ENCODE measurements at places on chromosomes 6 and 20.

DNA sequence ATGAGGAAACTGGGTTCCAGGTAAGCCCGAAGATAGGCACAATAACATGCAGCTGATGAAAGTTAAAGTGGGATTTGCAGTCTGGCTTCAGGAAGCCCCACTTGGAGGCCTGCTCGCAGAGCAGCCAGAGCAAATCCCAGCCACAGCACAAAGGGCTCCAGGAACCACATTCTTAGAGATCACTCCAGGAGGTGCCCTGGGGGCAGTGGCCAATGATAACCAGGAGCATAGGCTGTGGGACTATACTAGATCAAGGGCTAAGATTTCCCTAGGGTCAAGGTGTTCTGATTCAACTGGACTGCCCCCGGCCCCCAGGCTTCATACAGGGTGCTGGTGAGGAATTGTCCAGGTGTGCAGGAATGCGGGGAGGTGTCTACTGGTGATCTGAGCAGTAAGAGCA is 133.9 kb upstream of the PTPRT start:
- DNase-seq: peak; percentile 25

- DNase-seq: no peak
These were observed 97.8 kb upstream of the JAG1 start for GRCh38 chr20:10771435-10772140.

DNA sequence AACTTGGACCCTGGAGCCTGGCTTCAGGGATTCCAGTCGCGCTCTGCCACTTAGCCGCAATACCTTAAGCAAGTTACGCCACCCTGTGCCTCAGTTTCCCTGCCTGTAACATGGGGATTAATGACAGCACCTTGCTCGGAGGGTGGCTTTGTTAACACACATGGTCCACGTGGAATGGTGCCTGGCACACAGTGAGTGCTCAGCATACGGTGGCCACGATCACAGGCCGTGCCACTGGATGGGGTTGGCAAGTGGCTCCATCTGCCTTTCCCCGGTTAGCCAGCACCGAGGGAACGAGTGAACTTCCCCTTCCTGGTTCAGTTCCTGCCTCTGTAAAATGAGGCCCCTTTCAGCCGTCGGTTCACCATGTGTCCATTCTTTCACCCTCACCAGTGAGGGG is 17.2 kb downstream of the C6orf132 start:
- DNase-seq: no peak

DNA sequence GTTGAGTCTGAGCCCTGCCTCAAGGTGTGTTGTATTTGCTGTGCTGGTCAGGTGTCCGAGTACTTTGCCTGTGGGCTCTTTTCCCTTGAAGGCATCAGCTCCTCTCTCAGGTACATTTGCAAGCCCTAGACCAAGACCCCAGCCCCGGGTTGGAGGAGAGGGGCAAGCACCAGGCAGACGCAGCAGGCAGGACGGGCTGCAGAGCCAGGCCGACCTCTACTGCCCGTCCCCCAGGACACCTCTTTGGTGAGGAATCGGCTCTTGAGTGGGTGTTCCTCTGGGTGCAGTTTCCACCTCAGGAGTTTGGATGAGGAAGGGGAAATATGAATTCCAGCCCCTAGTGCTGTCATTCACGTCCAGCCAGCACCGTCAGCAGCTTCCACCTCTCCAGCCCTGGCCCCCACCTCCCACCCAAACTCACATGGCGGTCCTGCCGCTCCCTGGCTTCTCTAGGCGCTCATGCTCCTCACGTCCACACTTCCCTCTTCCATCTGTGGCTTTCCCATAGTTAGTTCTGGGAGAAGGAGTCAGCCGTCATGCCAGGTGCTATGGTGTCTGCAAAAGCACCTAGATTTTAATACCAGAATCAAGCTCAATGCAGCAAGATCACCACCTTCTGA is 183.9 kb downstream of the DLL1 start:
- no peak for DNase-seq

DNA sequence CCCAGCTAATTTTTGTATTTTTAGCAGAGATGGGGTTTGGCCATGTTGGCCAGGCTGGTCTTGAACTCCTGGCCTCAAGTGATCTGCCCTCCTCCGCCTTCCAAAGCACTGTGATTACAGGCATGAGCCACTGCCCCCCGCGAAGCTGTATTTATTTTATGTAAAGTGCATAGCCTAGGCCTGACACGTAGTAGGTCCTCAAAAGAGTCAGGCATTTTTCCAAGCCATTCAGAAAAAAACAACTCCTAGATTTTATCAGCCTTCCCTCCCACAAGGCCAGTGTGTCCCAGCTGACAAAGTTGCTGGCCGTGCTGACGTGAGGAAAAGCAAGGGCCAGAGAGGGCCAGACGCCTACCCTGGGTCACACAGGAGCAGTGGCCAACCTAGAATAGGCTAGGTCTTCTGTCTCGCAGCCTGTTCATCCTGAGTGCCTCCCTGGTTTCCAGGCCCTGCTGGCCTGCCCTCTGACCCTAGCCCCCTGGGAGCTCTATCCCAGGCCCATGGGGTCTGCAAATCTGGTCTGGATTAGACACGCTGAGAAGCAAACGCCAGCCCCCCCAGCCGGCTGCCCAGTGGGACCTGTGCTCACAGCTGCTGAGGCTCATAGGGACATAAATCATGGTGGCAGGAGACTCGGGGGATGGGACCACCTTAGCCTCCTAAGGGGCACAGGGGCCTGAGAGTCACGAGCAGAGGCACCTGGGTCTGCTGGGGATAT is 11.8 kb downstream of the TCF15 start:
- no peak for DNase-seq

- no peak for DNase-seq
These were observed 132.7 kb upstream of the JAG1 start for GRCh38 chr20:10806539-10806938.

DNA sequence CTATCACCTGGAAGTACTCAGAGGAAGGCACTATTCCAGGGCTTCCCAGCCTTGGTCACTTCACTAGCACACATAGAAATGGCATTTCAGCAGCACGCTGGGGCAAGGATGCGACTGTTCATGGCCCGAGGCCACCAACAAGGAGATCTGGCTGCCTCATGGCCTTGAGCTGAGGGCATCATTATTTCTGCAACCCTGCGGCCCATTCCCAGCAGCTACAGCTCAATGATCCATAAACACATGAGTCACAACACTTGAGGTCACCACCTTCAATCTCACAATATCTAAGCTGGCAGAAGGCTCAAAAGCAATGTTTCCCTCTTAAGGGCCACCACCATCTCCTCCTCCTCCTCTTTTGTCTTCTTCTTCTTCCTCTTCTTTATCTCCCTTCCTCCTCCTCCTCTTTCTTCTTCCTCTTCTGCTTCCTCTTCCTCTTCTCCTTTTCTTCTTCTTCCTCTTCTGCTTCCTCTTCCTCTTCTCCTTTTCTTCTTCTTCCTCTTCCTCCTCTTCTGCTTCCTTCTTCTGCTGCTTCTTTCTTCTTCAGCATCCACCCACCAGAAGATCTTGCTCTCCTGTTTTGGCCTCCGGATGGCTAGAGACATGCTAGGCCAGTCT is 382.9 kb upstream of the CNR1 start:
- no peak for DNase-seq

DNA sequence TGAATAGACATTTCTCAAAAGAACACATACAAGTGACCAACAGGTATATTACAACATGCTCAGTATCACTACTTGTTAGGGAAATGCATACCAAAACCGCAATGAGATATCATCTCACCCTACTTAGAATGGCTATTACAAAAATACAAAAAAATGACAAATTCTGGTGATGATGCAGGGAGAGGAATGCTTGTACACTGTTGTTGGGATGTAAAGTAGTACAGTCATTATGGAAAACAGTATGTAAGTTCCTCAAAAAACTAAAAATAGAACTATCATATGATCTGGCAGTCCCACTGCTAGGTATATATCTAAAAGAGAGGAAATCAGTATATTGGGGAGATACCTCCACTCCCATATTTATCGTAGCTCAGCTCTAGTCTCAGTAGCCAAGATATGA is 10.9 kb upstream of the SLC17A5 start:
- DNase-seq: no peak

DNA sequence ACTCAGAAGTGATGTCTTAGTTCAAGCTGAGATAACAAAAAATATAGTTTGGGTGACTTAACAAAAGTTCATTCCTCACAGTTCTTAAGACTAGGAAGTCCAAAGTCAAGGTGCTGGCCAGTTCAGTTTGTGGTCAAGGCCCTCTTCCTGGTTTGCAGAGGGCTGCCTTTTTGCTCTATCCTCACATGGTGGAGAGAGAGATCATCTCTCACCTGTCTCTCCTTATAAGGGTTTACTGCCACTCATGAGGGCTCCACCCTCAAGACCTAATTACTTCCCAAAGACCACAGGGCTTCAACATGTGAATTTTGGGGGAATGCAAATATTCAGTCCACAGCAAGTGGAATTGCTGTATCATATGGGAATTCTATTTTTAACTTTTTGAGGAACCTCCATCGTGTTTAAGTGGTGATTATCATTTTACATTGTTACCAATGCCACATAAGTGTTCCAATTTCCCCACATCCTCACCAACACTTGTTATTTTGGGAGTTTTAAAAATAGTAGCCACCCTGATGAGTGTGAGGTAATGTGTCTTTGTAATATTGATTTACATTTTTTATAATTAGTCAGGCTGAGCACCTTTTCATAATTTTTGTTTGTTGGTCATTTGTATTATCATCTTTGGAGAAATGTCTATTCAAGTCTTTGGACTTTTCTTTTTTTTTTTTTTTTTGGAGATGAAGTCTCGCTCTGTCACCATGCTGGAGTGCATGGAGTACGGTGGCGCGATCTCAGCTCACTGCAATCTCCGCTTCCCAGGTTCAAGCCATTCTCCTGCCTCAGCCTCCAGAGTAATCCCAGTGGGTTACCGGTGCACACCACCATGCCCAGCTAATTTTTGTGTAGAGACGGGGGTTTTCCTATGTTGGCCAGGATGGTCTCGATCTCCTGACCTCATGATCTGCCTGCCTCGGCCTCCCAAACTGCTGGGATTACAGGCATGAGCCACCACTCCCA is 112.2 kb downstream of the SESN1 start:
- no peak for DNase-seq

DNA sequence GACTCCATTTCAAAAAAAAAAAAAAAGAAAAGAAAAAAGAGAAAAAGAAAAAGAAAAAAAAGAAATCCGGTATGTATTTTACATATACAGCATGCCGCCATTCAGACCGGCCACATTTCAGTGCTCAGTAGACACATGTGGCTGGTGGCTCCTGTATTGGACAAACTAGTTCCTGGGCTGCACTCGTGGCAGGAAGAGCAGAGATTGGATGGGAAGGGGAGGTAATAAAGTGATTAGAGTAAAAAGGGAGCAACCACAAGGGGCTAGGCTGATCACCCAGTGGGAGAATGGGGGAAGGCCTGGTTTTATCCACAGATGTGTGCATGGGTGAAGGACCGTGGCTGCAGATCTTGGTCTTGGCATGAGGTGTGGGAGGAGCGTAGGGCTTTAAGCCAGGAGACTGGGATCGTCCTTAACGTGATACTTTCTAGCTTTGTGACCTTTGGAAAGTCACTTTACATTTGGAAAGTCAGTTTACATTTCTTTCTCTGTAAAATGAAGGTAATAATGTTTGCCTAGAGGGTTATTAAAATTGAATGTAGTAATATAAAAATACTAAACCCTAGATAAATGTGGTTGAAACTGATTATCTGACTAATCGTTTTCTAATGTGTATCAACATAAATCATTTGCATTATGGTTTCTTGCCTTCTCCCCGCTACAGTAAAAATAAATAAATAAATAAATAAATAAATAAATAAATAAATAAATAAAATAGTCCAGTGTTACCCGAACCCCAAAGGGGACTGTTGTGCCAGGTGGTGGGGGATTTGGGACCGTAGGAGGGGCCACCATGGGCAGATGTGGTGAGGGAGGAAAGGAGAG is 869 bp upstream of the TRIM15 start:
- DNase-seq: no peak

DNA sequence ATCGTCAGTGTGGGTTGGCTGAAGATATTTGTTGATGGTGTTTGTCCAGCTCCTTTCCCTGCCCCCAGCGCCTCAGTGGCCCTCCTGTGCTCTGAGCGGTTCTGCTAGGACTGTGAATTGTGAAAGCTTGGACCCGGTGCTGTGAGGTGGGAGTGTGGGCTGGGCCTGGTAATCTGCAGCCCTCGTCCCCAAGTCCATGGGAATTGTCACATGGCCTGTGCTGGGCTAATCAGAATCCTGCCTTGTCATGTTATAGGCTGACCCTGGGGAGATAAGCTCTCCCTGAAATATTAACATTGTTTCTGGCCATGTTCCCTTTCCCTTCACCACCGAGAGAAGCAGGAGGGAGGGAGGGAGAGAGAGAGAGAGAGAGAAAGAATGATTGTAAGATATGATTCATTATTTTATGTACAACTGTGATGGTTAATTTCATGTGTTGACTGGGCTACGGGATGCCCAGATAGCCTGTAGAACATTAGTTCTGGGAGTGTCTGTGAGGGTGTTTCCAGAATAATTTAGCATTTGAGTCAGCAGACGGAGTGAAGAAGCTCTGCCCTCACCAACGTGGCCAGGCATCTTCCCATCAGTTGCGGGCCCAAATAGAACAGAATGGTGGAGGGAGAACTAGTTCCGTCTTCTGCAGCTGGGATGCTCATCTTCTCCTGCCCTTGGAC is 62.4 kb downstream of the TFAP2C start:
- no peak for DNase-seq

GRCh38 chr20:43442282-43442880 is 15.3 kb upstream of the SRSF6 start:
- DNase-seq: peak; percentile 38

GRCh38 chr20:33914919-33915318 is 78.8 kb upstream of the RALY start:
- DNase-seq: peak; percentile 44

DNA sequence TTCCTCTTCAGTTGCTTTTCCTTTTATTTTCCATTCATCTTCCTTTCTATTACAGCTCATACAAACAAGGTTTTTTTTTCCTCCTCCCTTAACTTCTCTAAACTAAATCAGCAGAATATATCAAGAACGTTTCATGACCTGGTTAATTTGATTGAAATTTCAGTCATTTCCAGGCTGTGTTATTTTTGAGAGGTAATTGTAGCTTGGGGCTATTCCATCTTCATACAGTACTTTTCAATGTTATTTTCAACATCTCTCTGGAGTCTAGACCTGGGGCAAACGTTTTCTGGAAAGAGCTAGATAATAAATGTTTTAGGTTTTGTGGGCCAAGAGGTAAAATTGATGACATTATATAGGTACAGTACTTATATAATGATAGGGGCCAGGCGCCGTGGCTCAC is 4.0 kb upstream of the SLC23A2 start:
- DNase-seq: no peak

DNA sequence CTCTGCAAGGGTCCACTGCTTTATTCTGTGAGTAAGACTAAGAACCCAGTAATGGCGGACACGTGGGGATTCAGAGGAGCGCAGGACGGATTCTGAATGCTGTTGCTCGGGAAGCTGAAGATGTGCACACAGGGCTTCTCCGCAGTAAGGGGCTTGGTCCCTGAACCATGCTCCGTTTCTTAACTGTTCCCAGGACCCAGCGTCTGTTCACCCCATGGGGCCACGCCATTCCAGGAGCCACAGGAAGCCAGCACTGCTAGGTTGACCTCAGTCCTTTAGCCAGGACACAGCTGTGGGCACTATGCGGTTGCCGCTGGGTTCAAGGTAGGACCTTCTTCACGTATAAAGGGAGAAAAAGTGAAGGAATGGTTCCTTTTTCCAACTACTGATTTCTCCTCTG is 59.8 kb downstream of the IRF4 start:
- no peak for DNase-seq

Data from iPS-NIHi11 (cell line).